ENCODE measurements at places on chromosomes 5 and 9.

GRCh38 chr5:13909271-13909670, 35.2 kb downstream of the DNAH5 start:
- DNase-seq: no peak

DNA sequence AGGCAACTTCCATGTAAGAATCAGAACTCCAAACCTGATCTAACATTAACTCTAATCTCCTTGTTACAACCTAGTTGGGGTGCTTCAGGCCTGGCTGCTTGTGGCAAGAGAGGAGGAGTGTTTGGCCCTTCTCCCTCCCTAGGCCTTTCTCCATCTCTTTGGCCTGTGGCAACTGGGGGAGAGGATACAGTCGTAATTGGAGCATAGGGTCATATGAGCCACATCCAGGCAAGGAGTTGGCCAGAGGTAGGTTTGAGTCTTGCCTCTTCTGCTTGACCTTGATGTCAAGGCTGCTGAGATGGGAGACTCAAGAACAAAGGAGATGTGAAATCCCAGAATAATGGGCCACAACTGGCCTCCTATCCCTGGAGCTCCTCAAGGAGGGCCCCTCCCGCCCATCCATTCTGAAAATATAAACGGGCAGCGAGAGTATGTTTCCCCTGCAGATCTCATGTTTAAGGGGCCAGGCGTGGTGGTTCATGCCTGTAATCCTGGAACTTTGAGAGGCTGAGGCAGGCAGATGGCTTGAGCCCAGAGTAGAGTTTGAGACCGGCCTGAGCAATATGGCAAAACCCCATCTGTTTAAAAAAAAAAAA, 59.3 kb upstream of the ANGPTL2 start:
- no peak for DNase-seq

- no peak for DNase-seq
Measured at GRCh38 chr5:81590498-81591384, 160.2 kb downstream of the SSBP2 start.

DNA sequence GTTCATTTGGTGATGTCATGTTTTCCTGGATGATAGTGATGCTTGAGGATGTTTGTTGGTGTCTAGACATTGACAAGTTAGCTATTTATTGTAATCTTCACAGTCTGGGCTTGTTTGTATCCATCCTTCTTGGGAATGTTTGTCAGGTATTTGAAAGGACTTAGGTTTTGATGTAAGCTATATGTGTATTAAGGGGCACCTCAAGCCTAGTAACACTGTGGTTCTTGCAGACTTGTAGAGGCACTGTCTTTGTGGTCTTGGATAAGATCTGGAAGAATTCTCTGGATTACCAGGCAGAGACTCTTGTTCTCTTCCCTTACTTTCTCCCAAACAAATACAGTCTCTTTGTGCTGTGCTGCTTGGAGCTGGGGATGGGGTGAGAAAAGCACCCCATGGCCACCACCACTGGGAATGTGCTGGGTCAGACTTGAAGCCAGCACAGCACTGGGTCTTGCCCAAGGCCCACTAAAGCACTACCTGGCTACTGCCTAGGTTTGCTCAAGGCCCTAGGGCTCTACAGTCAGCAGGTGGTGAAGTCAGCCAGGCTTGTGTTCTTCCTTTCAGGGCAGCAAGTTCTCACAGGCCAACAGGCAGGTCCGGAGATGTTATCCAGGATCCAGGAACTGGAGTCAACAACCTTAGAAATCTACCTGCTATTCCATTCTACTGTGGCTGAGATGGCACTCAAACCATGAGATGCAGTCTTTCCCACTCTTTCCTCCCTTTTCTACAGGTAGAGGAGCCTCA, 49.3 kb upstream of the GNA14 start:
- no peak for DNase-seq

DNA sequence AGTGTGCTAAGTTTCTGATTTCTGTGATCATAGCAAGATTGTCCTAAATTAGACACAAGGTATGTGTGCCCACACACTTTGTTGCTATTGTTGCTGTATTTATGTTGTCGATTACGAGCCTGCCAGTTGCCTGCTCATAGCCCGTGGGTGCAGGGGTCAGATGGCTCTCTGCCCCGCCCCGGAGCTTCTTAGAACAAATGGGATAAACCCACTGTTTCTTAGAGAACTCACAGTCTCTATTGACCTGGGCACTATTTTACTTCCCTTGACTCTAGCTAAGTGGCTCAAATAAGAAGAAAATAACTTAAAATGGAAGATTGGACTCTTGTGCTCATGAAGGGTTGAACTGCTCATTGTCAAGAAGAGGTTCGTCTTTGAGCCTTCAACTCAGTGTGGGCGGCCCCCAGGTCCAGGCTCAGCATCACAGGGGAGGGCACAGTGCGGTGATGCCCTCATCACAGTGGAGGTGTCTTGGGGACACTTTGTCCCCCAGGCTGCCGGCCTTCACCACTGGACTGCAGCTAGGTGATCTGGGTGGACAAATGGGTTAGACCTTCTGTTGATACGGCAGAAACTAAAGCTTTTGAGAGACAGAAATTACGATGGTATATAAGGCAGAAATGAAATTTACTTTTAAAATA, 155.5 kb downstream of the TENT4A start:
- no peak for DNase-seq

GRCh38 chr5:61267116-61267515, 64.9 kb upstream of the ZSWIM6 start:
- no peak for DNase-seq

GRCh38 chr5:76030343-76030742, 52.8 kb upstream of the SV2C start:
- no peak for DNase-seq

DNA sequence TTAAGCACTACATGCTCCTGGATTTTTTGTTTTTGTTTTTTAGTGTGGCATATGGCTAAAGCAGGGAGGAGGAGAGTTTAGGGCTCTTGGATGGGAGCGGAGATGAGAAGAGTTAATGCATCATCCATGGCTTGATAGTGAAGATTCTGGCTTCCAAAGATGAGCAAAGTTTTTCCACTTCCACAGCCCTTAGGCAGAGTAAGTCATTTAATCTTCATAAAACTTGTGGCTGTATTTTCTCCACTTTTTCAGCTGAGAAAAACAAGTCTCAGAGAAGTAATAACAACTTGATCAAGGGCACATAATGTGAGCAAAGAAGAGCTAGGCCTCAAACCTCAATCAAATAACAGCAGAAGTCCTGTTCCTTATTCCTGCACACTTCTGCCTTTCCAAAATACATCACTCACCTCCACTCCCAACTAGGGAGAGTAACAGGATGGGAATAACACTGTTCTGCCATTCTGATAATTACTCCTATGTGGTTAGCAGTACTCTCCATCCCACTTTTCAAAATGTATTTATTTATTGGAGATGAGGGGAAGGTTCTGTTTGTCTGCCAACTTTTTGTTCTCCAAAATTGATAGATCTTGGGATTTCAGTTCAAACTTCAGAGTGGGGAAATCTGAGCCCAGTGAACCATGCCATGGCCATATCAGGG, 53.7 kb upstream of the DPYSL3 start:
- no peak for DNase-seq

GRCh38 chr5:93255796-93256195, 325.2 kb downstream of the NR2F1-AS1 start:
- DNase-seq: no peak

DNA sequence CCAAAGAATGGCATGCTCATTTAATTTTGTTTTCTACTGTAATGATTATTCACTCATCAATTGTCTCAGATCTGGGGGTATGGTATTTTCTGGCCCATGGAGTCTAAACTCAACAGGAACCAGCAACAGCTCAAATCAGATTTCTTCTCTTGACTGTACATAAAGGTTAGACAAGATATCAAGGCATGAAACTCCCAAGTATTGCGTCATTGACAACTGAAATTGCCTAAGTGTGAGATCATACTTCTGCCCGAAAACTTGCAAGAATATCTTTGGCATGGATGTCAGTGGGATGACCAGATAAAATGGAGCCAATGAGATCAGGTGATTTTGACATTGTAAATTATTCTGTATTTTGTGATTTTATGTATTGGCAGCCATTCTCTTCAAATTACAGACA, 141.7 kb upstream of the STK32A start:
- no peak for DNase-seq

DNA sequence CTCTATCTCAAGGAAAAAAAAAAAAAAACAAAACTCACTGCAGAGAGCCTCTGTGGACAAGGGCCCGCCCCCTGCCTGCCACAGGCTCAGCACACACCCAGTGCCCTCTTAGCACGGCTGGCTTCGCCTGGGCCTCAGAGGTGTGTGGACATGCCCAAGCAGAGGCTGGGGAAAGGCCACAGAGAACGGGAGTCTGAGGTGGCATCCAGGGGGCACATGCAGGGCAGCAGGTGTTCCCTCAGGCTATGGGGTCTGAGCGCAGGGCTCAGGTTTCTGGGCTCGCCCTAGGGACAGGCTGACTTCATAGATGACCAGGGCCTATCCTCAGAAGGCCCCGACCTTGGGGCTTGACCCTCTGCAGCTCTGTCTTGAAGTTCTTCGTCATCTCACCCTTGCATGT, 138.7 kb downstream of the ZNF354C start:
- no peak for DNase-seq

GRCh38 chr9:122806661-122807060, 6.7 kb downstream of the OR1K1 start:
- no peak for DNase-seq

DNA sequence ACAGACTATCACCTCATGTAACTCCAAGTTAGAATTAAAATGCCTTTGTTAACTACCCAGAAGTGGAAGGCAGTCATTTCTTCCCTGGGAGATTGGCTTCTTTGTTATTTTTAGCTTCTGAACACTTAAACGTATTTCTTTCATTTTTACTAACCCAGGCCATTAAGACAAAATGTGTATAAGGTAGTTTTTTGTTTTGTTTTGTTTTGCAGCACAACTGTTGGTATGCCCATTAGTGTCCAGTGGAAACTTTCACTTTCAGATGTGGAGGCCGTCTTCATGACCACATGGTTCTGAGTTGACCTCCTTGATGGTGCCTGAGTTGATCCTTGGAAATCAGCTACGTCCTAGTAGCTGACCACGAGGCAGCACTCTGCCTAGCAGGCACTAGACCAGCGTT, 264.6 kb upstream of the ZNF608 start:
- no peak for DNase-seq

- no peak for DNase-seq
Measured at GRCh38 chr5:52757527-52757926, 30.2 kb upstream of the ITGA1 start.

- DNase-seq: peak; percentile 88
Measured at GRCh38 chr5:134411546-134412266, at the start of gene CDKN2AIPNL. CDKN2AIPNL (minus strand) TSS chr5:134411881; CDS start chr5:134411854, 27 bp downstream.

DNA sequence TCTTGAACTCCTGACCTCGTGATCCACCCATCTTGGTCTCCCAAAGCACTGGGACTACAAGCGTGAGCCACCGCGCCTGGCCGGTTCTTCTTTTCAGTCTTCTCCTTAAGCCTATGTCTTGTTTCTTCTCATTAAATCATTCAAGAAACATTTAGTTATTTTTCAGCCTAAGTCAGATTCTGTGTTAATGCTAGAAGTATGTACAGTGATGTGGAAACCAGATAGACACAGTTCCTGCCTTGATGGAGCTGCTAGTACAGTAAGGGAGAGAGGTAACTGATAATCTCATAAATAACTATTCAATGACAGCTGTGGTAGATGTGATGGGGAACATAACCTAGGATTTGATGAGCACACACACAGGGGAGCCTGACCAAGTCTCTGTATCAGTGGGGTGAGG, 46.3 kb upstream of the NR3C1 start:
- no peak for DNase-seq

DNA sequence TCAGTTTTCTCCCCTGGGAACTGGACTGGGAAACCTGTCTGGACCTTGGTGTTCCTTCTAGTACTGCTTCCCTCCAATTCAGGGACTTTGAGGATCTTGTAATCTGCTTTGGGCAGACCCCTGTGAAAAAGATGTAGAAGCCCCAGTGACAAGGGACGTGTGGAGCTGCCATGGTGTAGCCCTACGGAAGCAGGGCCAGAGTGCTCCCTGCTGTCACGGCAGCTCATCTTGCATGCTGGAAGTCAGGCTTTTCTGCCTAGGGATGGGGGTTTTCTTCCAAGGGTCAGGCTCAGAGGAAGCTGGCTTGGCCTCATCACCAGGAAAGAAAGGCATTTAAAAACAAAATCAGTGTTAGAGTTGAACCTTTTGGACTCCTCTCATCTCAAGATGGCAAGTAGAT, 86.4 kb downstream of the AMBP start:
- no peak for DNase-seq

- no peak for DNase-seq
Measured at GRCh38 chr5:128163991-128164390, 80.4 kb downstream of the SLC12A2 start.

- no peak for DNase-seq
Measured at GRCh38 chr9:114516913-114517312, 11.6 kb upstream of the WHRN start.

GRCh38 chr5:11734369-11734768, 169.9 kb downstream of the CTNND2 start:
- DNase-seq: no peak

DNA sequence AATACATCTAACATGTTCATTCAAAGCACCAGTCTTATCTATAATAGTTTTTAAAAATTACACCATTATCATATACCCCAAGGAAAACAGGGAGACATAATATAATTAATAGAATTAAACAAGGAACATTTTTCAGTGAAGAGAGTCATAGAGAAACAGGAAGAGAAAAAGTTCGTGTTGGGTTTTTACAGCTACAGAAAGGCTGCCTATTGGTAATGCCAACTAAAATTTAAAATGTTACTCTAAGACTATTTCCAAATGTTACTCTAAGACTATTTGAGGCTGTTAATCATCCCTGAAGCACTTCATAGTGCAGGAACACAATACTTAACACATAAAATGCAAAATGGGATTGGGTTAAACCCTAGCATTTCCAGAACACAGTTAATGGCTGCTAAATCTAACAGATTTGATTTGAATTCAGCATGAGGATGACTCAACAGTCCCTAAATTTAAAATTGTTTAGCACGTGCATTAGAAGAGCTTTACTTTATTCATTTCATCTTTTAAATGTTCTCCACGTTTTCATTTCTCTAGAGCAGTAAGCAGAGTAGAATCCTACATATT, 54.5 kb downstream of the OXCT1 start:
- no peak for DNase-seq

DNA sequence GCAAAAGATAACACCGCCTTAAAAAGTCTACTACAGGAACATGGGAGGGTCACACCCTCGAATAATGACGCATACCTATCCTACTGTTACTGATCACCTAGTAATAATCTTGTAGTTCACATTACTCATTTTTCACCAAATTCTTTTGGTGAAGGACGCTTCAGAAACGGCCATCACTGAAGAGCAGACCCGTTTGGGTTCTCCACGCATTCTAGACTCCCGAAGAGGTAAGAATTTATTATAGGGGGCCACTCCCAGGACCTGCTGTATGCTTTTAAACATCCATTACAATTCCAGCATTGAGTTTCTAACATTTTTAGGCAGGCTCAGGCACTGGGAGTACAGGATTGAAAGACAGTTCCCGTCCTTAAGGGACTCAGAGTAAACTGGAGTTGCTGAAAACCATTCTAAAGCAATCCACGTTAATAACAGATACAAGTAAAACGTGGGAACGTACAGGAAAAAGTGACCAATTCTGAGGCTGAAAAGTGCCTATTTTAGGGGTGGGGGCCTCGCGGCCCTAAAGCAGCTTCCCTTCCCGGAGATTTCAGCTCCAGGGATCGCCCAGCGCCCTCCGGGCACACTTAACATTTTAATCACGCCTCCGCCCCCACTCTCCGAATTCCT, at the start of gene FER:
Gene FER, plus strand, starts transcription at position 124 of the 627 bp plus-strand sequence. CDS start 50,286 bp downstream, outside the sequence.
- no peak for DNase-seq

GRCh38 chr9:73810585-73811215, 659.0 kb downstream of the ANXA1 start:
- no peak for DNase-seq

GRCh38 chr5:109697339-109697738, 7.6 kb downstream of the MAN2A1 start:
- DNase-seq: no peak
